ENCODE measurements at places on chromosomes 12 and 14. TPM values are rescaled to one million over a fixed set of nuclear protein-coding genes. Genes with fewer than 3 reads are reported as not detected.

Gene SLC35E3
- 1.4 TPM for total RNA-seq

Gene TAS2R46
- total RNA-seq = not detected

Gene DCN
- total RNA-seq = 1,362 TPM

Gene SYNE3
- total RNA-seq = 6.5 TPM

Gene GMFB
- total RNA-seq = 60.2 TPM

Gene FAM186B
- total RNA-seq = 0.32 TPM

Gene PRB2
- total RNA-seq = not detected

Gene WNT1
- not detected for total RNA-seq

Gene SMOC1
- total RNA-seq = 2.2 TPM

Gene SPX
- total RNA-seq = 0.91 TPM

Gene ALX1
- total RNA-seq = 0.26 TPM

Gene LIN7A
- 7.5 TPM for total RNA-seq

Gene SYT1
- 12.0 TPM for total RNA-seq

Gene UBC
- 1,251 TPM for total RNA-seq

Gene IL26
- not detected for total RNA-seq

Gene GPR68
- total RNA-seq = under 0.01 TPM

Gene P2RX2
- not detected for total RNA-seq

Gene LMNTD1
- total RNA-seq = not detected

Gene NFATC4
- 36.1 TPM for total RNA-seq

Gene FOXA1
- 2.1 TPM for total RNA-seq

Gene KRT77
- total RNA-seq = not detected

Gene LRFN5
- 14.7 TPM for total RNA-seq

Gene ZNF605
- total RNA-seq = 7.9 TPM

Gene SSTR1
- 0.26 TPM for total RNA-seq

Gene B4GALNT3
- not detected for total RNA-seq

Gene OLR1
- total RNA-seq = 4.0 TPM

Gene KLRD1
- under 0.01 TPM for total RNA-seq

Gene SYNDIG1L
- total RNA-seq = 2.5 TPM

Gene RTN1
- total RNA-seq = 2.6 TPM

Gene HOXC10
- not detected for total RNA-seq

Gene KRT78
- total RNA-seq = not detected

Gene CD163L1
- 0.16 TPM for total RNA-seq

Gene L3HYPDH
- total RNA-seq = 21.3 TPM

Gene SPIC
- total RNA-seq = not detected

Gene CLEC7A
- under 0.01 TPM for total RNA-seq

Gene PTCSC3
- total RNA-seq = not detected
